ENCODE measurements at places on chromosomes 16 and 17.

GRCh38 chr17:9850151-9850550 lies 24.4 kb downstream of the GLP2R start:
- no peak for DNase-seq

DNA sequence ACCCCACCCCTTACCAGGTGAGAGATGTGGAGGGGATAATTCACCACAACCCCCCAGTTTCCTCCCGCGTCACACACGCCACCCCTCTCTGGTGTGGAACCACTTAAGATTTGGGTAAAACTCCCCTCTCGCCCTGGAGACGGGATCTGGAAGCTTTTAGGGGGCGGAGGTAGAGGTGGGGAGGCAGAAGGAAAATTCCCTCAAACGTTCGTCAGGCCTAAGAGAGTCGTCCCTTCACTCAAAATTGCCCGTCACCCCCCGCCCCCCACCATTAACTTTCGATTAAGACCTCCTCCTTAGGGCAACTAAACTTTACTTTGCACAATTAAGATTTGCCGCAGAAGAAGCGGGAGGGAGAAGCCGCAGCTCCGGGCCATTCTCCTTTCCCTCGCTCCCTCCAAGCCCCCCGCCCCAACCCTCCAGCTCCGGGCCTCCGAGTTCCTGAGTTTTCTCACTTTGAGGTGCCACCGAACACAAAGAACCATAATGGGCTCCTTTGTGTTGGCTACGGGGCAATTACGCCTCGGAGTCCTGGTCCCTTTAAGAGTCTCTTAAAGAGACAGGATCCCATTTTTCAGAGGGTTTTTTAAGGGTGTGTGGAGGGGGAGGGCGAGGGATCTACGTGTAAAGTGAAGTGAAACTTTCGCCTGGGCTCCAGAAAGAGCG lies 985 bp upstream of the FZD2 start:
- DNase-seq = no peak

DNA sequence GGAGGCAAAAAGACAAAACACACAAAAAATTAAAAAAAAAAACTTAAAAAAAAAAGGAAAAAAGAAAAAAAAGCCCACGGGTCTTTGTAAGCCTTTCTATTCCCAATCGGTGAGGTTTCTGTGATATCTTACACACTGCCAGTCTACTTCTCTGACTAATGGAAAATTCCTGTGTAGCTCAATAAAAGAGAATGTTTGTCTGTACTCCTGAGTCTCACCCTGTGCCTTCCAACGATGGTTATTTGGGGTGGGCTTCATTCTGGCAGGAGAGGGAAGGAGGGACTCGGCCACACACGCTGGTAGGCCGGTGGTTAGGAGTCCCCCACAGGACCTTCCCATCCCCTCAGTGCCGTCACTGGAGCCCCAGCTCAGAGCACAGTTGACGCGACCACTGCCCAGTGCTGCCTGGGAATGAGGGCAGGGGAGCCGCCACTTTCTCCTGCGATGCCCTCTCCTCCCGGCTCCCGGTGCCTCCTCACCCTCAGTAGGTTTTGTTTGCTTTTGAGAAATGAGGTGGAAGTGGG lies 68.0 kb downstream of the AMFR start:
- peak; percentile 18 for DNase-seq

- DNase-seq = no peak
These were observed 377 bp upstream of the CRHR1 start for GRCh38 chr17:45783593-45784292.

Measured in dorsolateral prefrontal cortex (tissue), 122 donors.